ENCODE measurements at places on chromosomes 5 and 9.
A peak's percentile ranks its signal among the peaks of the same experiment; 100 is the strongest.

GRCh38 chr5:116543501-116543900, 31.1 kb downstream of the SEMA6A start:
- no peak for DNase-seq

- no peak for DNase-seq
Observed at GRCh38 chr5:150241298-150242160, 48.0 kb downstream of the CAMK2A start.

GRCh38 chr9:21801683-21802417, 586 bp upstream of the MTAP start:
- DNase-seq, result peak; percentile 70

DNA sequence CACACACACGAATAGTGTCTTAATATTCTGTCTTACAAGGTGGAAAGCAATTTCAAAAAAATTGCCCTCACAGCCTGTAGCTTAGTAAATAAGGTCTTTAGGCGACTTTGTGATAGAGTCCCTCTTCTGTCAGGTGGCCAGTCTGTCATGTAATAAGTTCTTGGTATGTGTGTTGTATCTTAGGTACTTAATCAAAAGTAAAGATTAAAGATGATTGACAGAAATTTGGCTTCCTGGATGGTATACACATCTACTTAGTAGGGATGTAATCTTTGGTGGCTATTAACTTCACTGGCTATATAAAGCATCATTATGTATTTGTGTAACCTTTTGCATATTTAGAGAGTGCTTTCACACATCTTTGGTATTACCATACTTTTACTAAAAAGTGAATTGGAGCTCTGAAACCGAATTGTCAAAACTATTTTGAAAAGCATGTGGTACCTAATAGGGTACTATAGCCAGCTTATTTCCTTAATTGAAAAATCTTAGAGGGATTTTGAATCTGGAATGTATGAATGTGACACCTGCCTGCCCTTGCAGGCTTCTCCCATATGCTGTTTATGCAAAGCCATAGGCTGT, 3.4 kb downstream of the G3BP1 start:
- DNase-seq, result no peak

DNA sequence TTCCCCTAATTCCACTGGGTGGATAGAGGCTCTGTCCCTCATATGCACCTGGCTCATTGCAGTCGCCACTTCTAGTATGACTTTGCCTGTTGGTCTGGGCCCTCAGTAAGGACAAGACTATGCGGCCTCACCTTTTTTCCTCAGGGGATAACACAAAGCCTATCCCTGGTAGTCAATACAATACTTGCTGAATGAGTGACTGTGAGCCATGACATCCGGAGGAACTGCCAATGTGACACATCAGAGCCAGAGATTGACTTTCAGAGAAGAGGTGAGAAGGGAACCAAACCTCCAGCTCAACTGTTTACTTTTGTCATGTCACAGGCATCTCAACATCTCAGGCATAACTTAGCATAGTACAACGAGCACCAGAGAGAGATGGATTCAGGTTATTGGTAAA, 371.3 kb downstream of the DMRT2 start:
- DNase-seq, result no peak

DNA sequence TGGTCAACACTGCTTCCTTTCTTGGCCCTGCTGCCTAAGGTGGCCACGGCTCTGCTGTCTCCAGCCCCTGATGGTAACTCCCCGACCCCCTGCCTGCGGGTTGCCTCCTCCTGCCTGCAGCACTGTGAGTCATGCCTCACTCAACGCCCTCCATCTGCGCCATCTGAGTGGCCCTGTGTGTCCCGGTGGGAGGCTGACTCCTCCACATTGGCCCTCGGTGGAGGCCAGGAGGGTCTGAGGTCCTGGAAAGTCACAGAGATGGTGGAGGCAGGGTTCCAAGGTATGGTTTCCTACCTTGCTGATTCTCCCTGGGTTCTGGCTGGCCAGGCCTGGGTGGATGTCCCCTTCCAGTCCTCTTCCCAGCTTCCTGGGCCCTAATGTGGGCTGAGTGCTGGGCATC, 64.5 kb upstream of the ADAMTS2 start:
- DNase-seq, result no peak

- no peak for DNase-seq
Observed at GRCh38 chr5:159481751-159482150, 151.5 kb upstream of the IL12B start.

DNA sequence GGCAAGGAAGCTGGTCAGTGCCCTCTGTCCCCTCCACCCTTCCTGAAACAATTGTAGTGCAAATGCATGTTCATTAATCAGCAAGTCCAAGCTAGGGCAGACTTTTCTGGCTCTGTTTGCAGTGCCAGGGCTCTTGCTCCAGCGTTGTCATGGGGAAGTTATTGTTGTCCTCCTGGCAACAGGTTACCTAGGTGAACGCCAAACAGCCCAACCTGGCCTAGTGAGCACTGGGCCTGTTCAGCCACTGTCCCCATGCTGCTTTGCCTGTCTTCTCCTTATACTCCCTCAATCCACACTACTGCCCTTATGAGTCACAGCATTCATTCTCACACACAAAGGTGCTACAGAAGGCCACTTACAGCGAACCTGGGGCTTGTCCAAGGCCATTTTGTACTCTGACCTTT, 34.5 kb upstream of the GLIS3 start:
- no peak for DNase-seq

DNA sequence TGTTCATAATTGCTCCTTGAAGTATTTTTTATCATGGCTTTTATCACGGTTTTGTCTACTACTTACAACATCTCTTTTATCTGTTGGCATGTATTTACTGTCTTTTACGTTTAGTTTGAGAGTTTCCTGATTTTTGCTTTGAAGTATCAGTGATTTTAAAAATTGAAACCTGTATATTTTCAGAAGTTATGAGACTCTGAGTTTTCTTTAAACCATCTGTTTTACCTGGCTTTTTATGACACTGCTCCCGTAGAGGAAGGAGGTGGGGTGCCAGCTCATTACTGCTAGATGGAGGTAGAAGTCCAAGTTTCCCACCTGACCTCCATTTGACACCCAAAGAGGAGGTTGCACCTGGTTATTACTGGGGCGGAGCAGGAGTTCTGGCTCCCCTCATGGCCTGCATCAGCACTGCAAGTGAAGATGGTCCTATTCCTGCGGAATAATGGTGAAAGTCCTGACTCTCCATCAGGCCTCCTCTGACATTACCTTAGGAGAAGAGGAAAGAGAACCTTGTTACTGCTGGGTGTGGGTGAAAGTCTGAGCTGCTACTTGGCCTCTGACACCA, 10.0 kb upstream of the ZNF131 start:
- peak; percentile 75 for DNase-seq

- DNase-seq, result peak; percentile 86
Observed at GRCh38 chr5:98774192-98775033, 950 bp downstream of the RGMB start.

DNA sequence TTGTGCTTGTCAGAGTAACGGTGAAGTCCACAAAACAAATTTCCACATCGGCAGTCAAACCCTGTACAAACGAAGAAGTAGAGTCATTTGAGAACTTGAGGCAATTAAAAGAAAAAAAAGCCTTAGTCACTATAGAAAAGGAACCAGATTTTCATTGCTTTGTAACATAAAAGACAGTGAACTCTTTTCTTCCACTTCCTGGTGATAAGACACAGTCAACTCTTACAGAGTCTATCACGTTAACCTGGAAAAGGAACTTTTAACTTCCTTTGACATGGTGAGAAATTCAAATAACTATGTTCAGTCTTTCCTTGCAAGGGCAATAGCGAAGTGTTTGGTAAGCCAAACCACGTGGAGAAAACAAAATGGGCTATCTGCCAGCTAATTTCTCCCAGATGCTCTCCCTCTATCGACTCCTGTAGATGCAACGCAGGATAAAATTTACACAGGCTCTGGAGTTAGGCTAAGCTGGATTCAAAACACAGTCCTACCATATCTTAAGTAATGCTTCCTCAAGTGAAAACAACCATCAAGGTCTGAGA, 8.9 kb downstream of the ZFAND5 start:
- no peak for DNase-seq

DNA sequence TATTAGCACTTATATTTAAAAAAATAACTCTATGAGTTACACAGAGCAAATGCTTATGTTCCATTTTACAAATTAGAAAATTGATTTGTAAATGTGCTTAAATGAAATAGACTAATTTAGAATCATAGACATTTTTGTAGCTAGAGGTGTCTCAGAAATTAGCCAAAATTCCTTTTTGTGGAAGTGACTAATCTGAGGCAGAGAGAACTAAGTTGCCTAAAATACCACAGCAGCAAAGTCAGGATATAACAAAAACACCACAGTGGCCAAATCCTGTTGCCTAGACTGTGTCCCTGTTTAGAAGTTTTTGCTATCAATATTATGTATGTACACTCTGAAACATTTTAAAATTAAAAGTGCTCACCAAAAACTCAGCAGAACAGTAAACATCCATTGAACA, 18.7 kb downstream of the ADAMTSL1 start:
- no peak for DNase-seq

- no peak for DNase-seq
Observed at GRCh38 chr9:111096051-111096450, 57.8 kb upstream of the LPAR1 start.

- no peak for DNase-seq
Observed at GRCh38 chr5:10556289-10556807, 7.5 kb upstream of the ANKRD33B start.

GRCh38 chr5:158754018-158754514, 345.6 kb downstream of the EBF1 start:
- DNase-seq, result no peak

GRCh38 chr5:10662083-10662482, 98.2 kb downstream of the ANKRD33B start:
- DNase-seq, result no peak

DNA sequence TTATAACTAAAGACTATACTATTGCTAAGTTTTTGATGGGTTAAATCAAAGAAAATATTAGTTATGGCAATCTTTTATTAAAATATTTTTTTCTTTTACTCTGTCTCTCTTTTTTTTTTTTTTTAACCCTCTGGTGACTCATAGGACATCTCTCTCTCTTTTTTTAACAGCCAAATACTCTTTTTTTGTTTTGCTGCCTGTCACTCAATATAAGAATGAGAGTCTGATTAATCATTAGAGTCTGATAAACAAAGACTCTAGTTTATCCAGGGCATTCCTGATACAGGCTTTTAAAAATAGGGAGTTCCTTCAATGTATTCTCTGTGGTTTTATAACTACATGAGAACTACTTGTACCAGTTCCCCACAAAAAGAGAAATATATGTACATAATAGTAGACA, 77.3 kb downstream of the SLC38A9 start:
- no peak for DNase-seq

DNA sequence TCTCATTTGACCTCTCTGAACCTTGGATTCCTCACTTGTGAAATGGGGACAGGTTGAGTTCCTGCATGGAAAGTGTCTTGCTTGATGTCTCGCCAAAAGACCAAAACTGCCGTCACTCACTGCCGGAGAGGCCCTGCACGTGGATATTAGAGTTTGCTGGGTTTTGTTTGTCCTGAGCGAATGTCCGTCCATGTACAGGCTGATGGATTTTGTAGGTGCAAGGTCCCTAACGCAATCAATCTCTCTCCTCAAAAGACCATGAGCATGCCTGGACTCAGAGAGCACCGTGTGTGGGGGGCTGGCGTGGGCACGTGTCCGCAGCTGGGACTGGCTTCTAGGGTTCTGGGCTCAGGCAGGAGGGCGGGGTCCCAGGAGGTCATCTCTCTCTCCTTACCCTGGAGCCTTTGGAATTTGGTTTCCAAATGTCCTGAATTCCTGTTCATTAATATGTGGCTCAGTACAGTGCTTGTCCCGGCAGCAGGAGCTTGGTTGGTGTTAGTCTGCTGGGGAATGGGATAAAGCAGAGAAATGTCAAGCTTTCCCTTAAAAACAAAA, 146.0 kb upstream of the IER5L start:
- DNase-seq, result no peak

GRCh38 chr5:116575326-116576052, 866 bp upstream of the SEMA6A start:
- DNase-seq, result no peak

GRCh38 chr9:94779693-94780290, 53.3 kb downstream of the AOPEP start:
- no peak for DNase-seq

DNA sequence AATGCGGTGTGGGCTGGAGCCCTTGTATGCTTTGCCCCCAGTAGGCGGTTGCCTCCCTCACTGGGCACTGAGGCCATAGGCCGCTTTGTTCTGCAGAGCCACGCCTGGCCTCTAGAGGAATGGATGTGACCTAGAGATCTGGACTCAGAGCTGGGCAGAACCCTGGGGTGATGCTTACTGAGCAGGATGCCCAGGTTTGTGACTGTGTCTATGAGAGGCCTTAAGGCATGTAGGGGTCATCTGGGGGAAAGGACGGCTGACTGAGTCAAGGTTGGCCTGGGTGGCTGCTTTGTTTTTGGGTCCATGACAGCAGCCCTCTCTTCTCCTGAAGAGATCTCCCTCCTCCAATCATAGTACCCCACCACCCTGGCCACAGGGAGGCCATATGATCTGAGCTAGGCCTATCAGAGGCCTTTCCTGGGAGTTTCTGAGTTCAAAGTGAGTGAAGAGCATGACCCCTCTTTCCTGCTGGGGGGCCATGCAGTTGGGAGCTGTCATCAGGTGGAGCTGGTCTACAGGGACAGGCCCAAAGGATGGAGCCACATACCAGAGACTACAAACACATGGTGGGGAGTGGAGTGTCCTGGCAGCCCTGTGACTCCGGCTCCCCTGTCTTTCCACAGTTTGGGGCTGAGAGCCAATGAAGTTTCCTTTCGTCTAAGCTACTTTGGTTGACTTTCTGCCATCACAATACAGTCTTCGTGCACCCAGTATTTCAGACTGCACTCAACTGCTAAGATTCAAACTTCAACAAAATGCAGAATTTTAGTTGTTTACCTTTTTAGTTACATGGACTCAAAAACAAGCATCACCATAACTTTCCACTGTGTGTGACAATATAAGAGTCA, 165.4 kb downstream of the AUH start:
- no peak for DNase-seq

- no peak for DNase-seq
Observed at GRCh38 chr9:36165826-36166167, 3.4 kb upstream of the CCIN start.

GRCh38 chr5:102611312-102611711, 112.5 kb upstream of the SLCO6A1 start:
- DNase-seq, result no peak

- DNase-seq, result no peak
Observed at GRCh38 chr9:90021216-90021906, 416.5 kb downstream of the GADD45G start.

- DNase-seq, result no peak
Observed at GRCh38 chr9:82209797-82210470, 221.4 kb downstream of the SPATA31D1 start.

DNA sequence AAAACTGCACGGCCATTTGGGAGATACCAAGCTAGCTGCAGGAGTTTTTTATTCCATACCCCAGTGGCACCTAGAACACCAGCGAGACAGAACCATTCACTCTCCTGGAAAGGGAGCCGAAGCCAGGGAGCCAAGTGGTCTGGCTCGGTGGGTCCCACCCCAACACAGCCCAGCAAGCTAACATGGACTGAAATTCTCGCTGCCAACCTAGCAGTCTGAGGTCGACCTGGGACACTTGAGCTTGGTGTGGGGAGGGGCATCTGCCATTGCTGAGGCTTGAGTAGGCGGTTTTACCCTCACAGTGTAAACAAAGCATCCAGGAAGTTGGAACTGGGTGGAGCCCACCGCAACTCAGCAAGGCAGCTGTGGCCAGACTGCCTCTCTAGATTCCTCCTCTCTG, 108.9 kb upstream of the CHD1 start:
- DNase-seq, result peak; percentile 79

GRCh38 chr9:68706363-68707201, 1.5 kb downstream of the PIP5K1B start:
- DNase-seq, result no peak

- no peak for DNase-seq
Observed at GRCh38 chr5:151254556-151254955, 1.6 kb downstream of the GM2A start.

GRCh38 chr5:148839960-148840359, 13.5 kb downstream of the ADRB2 start:
- no peak for DNase-seq

All from activated effector memory CD4-positive, alpha-beta T cell treated with anti-CD3 and anti-CD28 coated beads, Interleukin-2, amount 50 U/mL, for 16 hours (primary cell).